ENCODE measurements at places on chromosomes 16 and 17.

DNA sequence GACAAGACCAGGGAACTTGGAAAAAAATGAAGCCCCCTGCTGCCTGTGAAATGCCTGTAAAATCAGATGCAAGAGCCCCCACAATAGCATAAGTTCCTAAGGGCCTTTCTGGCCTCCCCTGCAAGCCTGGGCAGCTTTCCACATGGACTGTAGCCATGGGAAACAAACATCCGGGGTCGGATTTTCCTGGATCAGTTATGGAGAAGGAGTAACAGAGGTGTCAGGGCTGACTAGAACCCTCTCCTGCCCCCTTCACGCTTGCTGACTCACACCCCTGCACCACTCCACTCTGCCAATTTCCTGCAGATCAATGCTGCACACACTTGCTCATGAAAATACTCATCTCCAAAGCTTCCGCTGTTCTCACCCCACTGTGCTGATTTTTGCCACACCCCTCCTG is 258.6 kb downstream of the CBLN1 start:
- no peak for DNase-seq

- no peak for DNase-seq
Observed at GRCh38 chr17:58976541-58976940, 130.1 kb downstream of the TRIM37 start.

DNA sequence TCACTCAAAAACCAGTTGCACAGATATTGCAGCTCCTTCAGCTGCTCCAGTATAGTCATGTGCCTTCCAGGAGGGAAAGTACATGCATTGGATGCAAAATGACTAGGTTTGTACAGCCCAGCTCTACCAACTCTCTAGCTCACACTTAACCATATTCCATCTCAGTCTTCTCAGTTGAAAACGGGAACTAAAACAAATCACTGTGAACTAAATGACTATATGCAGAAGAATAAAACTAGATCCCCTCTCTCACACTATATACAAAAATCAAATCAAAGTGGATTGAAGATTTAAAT is 24.9 kb downstream of the DCUN1D3 start:
- no peak for DNase-seq

- DNase-seq = no peak
Observed at GRCh38 chr17:58786586-58787295, 31.1 kb downstream of the PPM1E start.

GRCh38 chr17:57557834-57558681 is 187.0 kb downstream of the CCDC182 start:
- DNase-seq = no peak

DNA sequence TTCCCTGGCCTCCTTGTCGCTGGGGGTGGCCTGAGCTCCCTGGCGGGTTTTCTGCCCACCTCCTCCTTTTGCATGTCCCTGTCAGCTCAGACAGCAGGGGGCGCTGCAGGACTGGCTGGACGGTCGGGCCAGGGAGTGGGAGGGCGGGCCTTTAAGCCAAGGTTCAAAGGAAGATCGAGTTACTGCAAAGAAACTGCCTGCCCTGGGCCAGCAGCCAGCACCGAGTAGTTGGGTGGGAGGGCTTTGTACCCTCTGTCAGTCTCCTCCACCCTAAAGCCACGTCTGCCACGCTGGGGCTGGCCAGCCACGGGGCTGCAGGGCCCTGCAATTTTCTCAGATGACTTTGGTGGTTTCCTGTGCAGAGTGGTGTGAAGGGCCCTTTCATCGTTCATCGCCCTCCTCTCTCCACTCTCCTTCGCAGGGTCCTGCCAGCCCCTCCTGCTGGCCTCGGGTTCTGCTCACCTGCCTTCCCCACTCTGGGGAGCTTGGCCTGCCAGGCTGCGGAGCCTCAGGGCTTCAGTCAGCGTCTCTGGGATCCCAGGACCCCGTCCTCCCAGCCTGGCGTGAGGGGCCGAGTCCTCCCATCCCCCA is 12.3 kb downstream of the GPR142 start:
- peak; percentile 92 for DNase-seq

DNA sequence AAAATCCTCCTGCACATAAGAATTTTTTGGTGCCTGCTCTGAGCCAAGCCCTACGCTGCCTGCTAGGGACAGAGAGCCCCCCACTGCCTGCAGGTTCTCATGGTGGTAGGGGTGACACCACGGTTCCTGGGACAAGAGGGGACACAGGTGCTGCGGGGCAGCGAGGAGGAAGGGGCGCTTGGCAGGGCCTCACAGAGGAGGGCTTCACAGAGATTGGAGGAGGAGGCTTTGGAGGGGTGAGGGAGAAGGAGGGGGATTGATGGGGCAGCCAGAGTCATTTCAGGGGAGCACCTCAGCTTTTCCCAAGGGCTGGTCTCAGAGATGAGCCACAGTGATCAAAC is 29.8 kb upstream of the GSG1L start:
- DNase-seq = no peak

GRCh38 chr17:58121925-58122324 is 26.3 kb upstream of the OR4D1 start:
- no peak for DNase-seq

- no peak for DNase-seq
Observed at GRCh38 chr16:89863741-89864526, 9.5 kb upstream of the TCF25 start.

GRCh38 chr17:5783269-5783668 is 199.0 kb upstream of the NLRP1 start:
- DNase-seq = no peak

DNA sequence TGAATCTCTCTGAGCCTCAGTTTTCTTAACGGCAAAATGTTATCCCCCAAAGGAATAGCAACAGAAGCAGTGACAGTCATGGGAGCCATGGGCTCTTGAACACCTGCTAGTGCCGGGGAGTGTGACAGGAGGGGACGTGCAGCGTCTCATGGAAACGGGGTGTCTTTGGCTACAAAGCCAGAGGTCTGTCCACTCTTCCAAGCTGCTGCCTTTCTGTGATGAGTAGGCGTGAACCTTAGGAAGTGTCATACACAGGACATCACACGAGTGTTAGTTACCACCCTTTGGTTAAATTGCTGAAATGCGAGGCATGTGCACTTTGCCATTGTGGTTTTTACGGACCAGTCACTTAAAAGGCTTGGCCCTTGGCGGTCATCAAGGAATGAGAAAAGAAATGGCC is 93.4 kb downstream of the IRF8 start:
- no peak for DNase-seq

DNA sequence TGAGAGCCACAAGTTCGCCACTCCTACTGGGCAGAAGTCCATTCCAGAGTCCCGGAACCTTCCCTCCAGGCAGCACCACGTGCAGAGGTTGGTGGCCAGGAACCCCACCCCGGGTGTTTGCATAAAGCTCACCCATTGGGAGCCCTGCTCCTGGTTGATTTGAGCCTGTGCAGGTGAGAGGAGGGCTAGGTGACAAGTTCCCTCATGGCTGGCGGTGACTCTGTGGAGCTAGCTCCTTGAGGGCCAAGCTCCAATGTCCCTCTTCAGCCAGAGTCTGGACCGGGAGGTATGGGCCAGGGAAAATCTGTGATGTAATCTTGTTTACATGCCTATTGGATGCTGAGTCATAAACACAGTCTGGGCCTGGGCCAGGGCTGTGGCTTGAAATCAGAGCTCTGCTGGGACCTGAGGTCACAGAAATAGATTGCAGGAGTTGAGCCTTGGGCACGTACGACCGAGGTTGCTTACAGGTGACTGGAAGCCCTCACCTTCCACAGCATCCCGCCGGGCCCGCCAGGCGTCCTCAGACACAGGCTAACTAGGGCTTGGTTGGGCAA is 118.9 kb downstream of the AATF start:
- peak; percentile 87 for DNase-seq

DNA sequence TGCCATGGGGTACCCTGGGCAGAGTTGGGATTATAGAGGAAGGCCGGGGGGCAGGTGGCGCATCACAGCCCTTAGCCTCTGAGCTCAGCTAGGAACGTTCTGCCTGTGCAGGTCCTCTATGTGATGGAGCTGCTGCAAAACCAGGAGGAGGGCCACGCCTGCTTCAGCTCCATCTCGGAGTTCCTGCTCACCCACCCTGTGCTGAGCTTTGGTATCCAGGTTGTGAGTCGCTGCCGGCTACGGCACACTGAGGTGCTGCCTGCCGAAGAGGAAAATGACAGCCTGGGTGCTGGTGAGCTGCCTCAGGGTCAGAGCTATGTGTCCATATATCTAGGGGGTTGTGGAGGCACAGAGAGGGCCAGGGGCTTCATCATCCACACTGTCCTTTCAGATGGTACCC is 5.8 kb upstream of the NRN1L start:
- no peak for DNase-seq

DNA sequence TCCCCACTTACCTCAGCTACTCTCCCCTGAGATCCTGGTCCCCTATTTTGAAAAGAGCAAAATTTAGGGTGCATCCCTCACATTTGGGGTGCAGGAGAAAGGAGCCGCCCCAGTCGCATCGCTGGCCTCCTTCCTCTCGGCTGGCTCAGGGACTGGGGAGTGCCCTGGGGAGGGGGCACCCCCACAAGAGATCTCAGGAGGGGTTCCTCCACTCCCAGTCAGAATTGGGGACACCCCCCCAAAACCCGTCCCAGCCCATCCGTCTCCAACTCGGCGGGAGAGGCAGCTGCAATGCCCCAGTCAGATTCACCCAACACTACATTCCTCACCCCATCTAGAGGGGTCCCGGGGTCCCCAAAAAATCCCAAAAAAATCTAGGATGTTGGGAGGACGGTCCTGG is 3.5 kb upstream of the BCL6B start:
- DNase-seq = no peak

DNA sequence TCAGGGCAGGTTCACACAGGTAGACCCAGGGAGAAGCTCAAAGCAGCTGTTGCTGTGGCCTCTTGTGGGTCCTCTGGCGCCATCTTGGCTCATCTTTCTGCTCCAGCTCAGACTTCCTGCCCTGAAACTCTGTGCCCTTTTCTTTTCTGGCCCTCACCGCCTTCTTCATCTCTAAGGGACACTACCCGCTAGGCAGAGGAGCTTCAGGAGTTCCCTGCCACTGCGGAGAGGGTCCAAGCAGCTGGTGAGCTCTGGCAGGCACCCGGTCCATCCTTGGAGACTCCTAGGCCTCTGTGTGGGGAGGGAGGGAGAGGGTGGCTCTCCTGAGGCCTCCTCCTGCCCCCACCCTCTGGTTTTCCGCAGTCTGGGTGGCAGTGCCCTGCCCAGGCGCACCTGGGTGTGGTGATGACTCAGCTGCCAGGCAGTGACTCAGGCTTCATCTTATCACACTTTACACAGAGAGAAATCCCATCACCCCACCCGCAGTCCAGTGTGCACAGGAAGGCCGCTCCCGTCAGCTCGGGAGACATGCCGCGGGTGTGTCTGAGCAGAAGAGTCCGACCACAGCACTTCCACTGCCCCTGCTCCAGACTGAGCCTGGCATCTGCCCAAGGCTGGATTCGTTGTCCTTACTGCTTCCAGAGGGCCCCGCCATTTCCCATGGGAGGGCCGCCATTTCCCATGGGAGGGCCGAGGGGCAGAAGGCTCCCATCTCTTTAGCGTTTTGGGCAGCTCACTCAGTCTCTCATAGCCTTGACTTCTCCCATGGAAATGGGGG is 7.3 kb downstream of the NT5C start:
- no peak for DNase-seq

DNA sequence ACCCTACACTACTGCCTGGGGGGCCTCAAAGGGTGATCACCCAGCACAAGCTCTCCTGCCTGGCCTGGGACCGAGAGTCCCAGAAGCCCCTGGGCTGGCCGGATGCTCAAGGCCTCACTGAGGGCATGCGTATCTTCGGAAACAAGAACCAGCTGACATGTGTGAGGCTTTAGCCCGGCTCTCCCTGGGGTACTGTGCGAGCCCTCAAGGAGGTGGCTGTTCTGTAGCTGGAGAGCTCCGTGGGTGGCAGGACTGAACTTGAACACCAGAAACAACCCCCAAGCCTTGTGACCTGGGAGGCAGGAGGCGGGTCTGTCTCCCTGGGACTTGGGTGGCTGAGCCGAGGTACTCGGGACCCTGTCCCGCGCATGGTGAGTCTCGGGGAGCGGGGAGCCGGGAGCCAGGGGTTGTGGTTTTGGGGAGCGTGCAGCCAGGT is 7.0 kb downstream of the DPEP1 start:
- no peak for DNase-seq

GRCh38 chr16:53922807-53923571 is 219.0 kb downstream of the FTO start:
- DNase-seq = no peak

DNA sequence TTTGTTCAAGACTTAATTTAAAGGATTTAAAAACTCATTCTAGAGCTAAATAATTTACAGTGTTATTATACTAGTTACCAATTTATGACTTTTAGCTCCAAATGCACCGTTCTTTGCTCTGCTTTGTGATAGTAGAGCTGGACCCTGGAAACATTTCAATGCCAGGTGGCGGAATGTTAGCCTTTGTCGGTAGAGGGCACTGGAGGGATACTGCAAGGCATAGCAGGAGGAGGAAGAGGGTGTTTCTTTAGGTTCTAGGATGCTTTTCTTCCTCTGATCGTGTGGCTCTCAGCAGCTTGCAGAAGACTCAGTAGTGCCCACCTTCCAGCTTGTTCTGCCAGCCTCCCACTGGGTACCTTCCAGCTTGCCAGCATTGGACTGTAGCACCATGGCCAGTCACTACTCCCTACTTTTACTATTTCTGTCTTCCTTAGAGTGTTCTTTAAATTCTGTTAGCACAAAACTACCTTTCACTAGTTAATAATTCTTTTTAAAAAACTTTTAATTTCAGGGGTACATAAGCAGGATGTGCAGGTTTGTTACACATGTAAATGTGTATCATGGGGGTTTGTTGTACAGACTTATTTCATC is 325.3 kb downstream of the UTP18 start:
- DNase-seq = no peak

GRCh38 chr16:19094542-19095365 is 19.0 kb upstream of the ITPRIPL2 start:
- no peak for DNase-seq

DNA sequence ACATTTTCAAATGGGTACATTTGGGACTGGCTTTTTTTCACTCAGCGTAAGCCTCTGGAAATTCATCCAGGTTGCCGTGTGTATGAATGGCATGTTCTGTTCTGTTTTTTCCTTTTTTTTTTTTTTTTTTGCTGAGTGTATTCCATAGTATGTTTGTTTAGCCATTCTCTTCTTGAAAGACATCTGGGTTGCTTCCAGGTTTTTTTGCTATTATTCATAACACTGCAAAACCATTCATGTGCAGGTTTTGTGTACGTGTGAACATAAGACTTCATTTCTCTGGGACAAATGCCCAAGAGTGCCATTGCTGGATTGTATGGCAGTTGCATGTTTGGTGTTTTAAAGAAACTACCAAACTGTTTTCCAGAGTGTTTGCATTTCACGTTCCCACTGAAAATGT is 335.9 kb upstream of the TNRC6C start:
- DNase-seq = no peak

DNA sequence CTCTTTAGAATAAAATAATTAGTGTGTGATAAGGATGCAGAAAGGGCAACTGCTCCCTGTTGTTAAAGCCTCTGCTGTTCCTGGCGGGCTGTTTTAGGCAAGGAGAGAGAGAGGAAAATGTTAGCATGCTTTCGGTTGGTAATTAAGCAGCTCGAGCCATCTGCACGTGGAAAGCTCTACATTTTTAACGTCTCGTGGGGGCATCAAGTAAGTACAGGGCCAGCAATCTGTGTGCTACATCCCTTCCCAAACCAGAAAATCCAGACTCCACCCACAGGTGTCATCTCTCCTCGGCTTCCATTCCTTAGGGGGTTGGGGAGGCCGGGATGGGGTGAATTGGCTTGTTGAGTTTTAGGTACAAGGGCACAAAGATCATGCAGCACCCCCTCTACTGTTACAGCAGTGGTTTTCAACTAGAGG is 62.4 kb upstream of the MARCHF10 start:
- DNase-seq = no peak

- DNase-seq = no peak
Observed at GRCh38 chr17:17906418-17907215, 65.6 kb downstream of the TOM1L2 start.

All from left lobe of liver (tissue), 2 donors.